Pancreas (tissue), 10 donors: ENCODE measurements at places on chromosomes 2 and 18. TPM values are rescaled to one million over a fixed set of nuclear protein-coding genes. Genes with fewer than 3 reads are reported as not detected.

Gene MFSD2B
- total RNA-seq, result not detected

Gene MYO5B
- total RNA-seq, result 11.8 TPM

Gene C2orf66
- total RNA-seq, result 0.20 TPM

Gene TLK1
- total RNA-seq, result 25.8 TPM

Gene ABHD1
- 0.47 TPM for total RNA-seq

Gene TMEM200C
- not detected for total RNA-seq

Gene MRO
- total RNA-seq, result 0.72 TPM
